ENCODE measurements at places on chromosomes 13 and 19.
A peak's percentile ranks its signal among the peaks of the same experiment; 100 is the strongest.

DNA sequence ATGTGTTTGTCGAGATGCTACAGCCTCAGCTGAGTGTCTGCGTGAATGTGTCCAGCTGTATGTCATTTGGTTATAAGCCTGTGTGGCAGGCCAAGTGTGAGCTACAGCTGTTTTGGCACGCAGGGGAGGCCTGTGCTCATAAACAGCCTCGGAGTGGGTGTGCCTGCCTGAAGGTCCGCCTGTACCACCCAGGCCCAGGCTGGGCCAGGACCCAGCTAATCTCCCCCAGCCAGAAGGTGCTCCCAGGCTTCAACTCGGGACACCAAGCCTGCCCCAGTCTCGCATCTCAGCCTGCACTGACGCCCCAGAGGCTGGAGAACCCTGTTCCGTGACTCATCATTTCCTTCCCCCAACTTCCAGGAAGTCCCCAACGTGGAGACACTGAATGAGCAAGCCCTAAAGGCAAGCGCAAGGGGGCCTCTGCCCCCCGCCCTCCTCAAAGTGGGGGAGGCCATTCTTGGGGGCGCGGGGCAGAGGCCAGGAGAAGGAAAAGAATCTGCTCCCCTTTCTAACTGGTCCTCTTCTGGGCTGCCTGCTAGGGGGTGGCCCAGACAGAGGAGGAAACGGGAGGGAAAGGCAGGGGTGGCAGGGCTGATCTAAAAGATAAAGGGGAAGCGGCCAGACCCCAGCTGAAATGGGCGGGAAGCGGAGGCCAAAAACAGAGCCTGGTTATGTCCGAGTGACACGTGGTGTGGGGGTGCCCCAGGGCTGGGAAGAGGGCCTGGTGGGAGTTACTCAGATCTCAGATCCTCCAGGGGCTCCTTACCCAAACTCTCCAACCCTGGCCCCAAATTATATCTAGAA lies 2.0 kb downstream of the SLC1A5 start:
- DNase-seq: peak; percentile 93

DNA sequence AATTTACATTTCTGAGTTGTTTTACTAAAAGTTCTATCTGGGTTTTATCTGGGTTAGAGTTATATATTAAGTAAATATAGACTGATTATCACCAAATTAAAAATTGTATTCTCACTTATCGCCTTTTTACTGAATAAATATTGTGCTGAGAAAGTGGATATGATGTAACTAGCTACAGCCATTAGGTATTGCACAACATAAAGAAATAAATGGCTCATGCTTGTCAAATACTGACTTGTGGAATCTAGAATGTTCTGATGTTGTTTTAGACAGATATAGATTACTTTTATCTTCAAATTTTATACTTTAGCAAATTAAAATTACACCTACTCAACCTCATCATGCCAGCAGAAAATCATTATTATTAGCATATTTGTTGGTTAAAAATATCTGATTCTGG lies 1277.1 kb upstream of the MIR17HG start:
- DNase-seq: no peak

DNA sequence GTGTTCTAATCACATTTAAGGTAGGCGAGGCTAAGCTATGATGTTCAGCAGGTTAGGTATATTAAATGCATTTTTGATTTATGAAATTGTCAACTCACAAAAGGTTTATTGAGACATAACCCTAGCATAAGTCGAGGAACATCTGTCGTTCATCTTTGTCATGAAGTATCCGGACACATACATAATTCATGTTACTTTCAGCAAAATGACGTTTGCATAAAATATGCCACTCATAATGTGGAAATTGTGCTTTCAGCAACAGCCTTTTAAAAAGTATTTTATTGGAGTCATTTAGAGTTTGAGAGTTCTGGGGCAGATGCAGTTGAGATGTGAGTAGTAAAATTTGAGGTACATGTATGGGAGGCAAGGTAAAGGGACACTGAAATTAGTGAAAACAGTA lies 66.4 kb downstream of the NAA16 start:
- no peak for DNase-seq

- DNase-seq: peak; percentile 4
Measured at GRCh38 chr13:98910501-98910951, 67.3 kb downstream of the DOCK9 start.

GRCh38 chr19:56153507-56153906 lies 12.4 kb downstream of the ZNF444 start:
- DNase-seq: no peak

DNA sequence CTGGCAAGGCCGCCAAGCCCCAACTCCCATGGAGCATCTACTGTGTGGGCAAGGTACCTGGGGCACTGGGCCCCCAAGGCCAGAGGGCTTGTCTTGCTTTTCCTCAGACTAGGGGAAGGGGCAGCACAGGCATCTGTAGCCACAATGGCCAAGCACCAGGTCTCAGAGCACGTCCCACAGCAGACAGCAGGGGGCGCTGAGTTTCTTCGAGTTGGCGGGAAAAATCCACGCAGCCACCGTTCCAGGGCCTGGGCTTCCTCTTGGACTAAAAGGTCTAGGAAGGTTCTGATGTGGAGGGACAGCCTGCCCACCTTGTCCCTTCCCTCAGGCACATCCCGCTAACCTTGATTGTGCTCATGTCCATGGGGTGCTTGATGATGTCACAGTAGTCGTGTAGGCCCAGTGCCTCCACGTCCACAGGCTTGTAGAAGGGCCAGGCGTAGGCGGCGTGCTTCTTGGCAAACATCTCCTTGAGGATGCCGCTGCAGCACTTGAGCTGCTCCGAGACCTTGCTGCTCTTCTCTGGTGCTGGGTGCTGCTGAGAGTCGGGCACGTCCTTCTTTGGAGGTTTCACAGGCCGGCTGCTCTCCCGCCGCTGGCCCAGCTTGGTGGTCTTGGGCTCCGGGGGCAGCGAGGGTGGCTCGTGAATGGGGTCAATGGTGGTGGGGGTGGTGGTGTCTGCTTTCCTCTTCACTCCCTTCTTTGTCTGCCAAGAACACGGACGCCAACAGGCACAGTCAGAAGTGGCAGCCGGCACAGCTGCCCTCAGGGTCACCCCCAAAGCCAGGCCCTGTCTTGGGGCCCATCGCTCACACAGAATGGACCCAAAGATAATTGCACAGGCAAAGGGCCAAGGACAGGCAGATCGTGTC lies 32.0 kb upstream of the EPHX3 start:
- DNase-seq: peak; percentile 59

- DNase-seq: no peak
Measured at GRCh38 chr13:47455626-47456025, 545.4 kb downstream of the SUCLA2 start.

GRCh38 chr13:113666951-113667701 lies at the start of gene GRK1:
GRK1 (plus strand) TSS chr13:113667219; CDS start chr13:113667387, 168 bp downstream.
- no peak for DNase-seq

GRCh38 chr13:39692660-39693438 lies 37.4 kb downstream of the COG6 start:
- no peak for DNase-seq

DNA sequence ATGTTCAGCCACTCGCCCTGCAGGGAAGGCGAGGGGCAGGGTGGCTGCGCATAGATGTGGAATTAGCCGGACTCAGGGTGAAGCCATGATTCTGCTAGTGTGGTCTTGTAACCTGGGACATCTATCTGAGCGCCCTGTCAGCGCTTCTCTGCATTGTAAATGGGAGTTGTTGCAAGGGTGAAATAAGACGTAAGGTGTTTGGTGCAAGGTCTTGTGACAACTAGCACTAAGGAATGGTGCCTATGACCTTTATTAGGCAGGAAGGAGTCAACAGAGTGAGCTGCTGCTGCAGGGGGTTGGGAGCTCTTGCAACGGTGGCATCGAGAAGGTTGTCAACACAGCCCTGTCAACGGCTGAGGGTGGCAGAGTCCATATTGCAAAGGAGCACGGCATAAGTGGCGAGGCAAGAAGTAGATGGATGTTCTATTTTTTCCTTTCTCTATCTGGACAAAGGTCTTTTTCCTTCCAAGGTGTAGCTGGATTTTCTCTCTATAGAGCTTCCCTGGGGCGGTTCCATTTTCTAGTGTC lies 49.3 kb downstream of the IRS2 start:
- no peak for DNase-seq

DNA sequence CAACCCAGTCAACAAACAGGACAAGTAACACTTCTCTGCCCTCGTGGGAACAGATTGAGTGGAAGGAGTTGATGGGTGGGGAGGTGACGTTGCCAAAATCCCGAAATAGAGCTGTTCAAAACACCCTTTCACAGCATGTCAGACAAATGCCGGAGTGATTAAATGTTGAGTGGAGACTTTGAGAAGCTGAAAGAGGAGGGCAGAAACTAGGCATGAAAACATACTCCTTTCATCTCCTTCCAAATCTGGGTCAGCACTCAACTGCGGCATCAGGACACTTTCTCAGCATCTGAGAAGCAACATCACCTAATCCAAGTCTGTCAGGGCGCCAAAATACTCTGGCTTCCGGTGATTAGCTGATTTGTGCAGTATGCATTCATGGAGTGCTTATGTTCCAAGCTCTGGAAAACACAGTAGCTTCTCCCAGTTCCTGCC lies 51.5 kb upstream of the MRI1 start:
- no peak for DNase-seq

GRCh38 chr13:26202365-26202972 lies 19.6 kb downstream of the RNF6 start:
- DNase-seq: no peak

DNA sequence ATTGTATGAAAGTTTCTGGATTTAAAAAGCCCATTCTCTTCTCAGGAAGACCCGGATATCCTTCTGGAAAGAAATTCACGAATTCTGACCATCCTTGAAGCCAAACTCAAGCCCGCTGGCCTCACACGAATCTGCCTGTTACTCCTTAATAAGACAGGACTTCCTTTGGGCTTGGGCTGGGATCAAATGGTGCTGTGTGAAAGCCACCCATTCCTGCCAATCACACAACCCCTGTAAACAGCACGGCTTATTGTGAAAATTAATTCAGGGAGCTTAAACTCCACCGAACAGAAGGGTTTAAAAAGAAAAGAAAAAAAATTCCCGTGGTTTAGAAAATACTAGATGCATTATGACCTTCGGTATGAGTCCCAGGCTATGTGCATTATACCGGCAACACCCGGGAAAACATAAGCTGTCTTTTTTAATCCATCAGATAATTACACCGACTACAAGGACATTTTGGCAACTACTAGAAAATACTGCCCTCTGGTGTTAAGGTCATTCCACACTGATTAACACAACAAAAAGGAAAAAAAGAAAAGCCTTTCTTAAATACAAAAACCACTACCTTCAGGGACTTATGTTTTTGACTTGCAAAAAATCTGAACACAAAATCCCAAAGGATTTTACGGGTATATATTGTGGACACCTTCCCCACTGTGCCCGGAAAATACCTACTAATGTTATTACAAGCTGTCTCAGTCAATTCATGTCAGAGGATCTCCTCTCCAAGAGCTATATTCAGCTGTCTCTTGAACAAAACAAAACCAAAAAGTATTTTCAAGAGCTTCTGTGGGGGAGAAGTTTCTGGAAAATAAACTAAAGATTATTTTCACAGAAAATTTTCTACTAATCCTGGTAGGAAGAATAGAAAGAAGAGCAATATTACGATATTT lies 76.0 kb upstream of the LSM14A start:
- no peak for DNase-seq

DNA sequence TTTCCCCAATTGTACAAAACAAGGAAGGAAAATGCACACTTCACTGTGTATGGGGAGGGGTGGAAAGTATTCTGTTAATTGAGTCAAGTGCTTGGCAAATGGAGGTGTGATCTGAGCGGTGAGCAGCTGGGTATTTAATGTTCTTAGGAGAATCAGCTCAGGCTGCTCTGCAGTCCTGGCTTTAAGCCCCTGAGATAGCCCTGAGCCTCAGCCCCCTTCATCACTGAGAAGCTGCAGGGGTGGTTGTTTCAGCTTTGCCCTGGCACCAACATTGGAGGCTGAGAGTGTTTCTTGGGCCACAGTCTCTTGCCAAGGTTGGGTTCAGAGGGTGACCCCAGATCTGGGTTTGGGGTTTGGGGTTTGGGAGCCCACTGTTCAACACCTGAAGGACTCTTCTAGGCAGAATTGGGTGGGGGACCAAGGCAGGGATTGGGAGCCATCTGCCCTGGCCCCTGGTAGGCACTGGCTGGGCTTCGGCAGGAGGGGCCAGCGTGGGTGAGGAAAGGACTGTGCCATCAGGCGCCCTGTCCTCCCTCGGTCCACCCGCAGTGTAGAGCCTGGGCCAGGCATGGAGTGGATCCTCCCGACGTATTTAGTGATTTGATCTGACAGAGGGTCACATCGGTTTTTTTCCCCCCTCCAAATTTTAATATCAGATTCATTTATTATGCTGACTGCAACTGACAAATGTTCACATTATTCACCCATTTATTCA lies 66.7 kb upstream of the ZNF536 start:
- DNase-seq: no peak

DNA sequence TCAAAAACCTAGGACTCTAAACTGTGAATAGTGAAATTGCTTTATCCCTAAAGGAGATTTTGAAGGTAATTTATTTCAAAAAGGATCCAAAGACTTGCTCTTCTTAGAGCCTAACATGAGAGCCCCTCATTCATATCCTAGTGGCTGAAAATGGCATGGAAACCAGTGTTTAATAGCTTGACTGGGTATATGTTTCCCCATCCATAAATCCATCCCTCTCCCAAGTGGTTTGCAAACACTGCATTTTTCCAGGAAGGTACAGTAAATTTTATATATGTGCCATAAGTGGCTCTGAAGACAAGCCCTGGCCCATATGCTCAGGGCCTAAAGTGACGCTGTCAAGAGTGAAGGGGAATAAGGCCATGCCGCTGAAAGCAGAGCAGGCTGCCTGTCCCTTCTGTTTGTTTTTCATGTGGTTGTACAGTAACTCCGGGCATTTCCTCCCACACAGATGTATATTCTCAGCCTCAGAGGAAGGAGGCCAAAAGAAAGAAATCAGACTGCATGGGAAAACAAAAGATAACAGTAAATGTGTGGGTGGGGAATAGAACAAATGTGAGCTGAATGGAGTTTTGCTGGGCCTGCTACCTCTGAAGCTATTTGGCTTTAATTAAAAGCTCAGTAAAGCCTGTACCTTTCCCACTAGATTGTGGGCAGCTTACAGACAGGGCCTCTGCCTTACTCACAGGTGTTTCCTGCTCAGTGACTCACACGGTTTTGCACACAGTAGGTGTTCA lies 181.9 kb downstream of the PCDH9 start:
- DNase-seq: no peak

DNA sequence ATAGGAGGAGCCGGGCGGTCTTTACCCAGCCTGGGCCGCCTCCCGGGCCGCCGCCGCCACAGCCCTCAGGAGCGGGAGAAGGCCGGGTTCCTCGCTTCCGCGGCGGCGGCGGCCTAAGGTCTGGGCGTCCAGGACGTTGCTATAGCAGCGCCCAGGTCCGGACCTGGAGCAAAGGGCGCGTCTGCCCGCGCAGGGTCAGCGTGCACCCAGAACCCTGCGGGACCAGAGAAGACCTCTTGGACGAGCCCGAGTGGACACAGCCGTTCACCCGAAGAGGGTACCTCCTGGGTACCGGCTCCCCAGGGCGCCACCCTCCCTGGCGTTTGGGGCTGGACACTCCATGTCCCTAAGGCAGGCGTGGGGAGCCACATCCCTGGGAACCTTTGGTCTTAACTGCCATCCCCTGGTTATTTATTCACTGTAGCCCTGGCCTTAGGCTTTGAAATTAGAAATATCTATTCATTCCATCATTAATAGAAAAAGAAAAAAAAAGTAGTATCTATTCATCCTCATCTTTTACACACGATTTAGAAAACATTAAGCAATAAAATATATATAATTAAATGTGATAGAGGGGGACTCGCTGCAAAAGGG lies 2.4 kb downstream of the DZIP1 start:
- no peak for DNase-seq

Measured in CD8-positive, alpha-beta memory T cell (primary cell).